ENCODE measurements at places on chromosomes 7 and 10.

GRCh38 chr10:71080381-71081228 lies 131.8 kb upstream of the UNC5B start:
- DNase-seq: no peak

DNA sequence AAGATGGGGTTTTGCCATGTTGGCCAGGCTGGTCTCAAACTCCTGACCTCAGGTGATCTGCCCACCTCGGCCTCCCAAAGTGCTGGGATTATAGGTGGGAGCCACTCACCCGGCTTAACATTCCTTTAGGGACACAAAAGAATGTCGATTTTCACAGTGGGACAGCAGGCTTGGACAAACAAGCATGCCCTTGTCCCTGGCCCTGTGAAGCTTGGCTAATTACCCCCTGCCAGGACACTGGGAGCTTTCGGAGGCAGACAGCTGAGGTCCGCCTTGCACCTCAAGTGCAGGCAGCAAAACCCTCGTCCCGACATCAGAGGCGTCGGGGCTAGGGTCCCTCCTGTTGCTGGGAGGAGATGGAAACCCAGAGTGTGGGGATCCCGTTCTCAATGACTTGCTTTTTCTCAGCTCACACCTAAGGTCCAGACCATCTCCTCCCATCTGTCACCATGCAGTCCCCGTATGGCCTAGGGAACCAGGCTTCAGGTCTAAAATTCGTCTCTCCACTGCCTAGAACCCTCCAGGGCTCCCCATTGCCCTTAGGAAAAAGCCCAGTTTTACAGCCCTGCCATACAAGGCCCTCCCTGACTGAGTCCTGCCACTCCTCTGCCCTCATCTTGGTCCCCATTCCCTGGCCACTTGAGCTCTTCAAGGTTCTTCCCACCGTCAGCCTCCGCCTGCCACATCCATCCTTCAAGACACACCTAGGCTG lies 6.3 kb upstream of the CLIP2 start:
- DNase-seq: no peak

DNA sequence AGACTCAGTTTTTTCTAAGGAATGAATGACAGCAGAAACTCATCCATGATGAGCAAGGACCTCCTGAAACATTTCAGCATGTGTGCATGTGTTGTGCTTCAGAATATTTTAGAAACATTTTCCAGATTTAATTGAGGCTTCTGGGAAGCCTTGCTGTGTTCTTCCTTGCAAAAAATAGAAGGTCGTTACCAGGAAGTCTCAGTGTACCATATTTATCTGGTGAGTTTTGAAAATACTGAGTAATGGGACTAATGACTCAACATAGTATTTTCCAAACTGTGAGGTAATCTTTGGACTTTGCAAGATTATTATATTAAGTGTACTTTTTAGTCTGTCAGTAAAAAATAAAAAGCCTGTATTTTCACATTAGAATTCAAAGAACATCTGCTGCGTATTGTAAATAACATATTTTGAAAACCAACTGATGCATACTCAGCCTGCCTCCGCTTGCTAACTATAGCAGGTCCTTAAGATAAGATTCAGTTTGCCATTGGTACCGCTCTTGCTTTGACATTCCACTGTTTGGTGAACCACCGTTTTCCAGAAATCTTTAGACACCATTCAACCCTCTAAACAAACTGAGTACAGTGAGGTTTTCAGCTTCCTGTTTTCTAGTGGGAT lies 739.6 kb upstream of the GALNT17 start:
- DNase-seq: no peak

GRCh38 chr10:13019280-13019679 lies 17.8 kb upstream of the CCDC3 start:
- DNase-seq: no peak

GRCh38 chr10:104688251-104689042 lies 47.4 kb downstream of the SORCS3 start:
- DNase-seq: no peak

GRCh38 chr7:94087664-94088352 lies 83.7 kb upstream of the BET1 start:
- peak; percentile 9 for DNase-seq

GRCh38 chr7:137546671-137547070 lies 203.1 kb upstream of the PTN start:
- DNase-seq: no peak

GRCh38 chr7:158366346-158366745 lies 221.3 kb downstream of the PTPRN2 start:
- no peak for DNase-seq

- DNase-seq: no peak
These were observed 38.6 kb upstream of the ACSL5 start for GRCh38 chr10:112335111-112335867.

DNA sequence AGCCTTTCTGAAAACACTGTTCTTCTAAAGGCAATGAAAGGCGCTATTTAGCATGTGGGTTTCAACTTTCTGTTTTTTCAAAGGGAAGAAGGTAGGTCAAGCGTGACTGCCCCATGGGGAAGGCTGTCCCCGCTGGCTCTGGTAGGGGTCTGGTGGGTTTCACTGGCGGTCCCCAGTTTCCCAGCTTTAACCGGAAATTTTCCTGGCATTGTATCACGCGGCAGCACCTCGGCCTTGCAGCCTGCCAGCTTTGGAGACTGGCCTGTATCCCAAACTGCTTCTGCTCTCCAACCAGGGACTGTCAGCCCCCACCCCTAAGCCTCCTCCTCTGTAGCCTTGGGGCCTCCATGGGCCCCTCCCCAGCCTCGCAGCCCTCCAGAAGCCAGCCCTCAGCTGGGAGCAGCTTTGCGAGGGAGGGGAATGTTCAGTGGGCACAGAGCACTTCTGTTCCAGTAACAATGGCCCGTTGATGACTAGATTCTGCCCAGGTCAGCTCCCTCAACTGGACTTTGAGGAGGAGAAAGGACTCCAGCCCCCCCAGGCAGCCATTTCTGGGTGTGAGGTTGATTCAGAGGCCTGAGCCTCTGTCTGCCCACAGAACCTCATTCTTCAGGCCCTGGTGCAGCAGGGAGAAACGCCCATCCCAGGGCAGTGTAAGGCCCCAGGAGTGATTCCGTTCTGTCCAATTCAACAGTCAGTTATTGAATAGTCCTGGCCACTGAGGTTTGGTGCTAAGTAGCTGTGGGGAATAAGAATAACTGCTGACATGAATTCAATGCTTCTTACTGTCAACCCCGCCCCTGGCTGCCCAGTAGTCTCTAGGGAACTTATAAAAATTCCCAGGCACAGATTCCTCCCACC lies 17.1 kb downstream of the CHST3 start:
- no peak for DNase-seq

GRCh38 chr7:65254061-65254460 lies 119.6 kb upstream of the ZNF92 start:
- no peak for DNase-seq

GRCh38 chr7:151161757-151162156 lies 5.7 kb downstream of the GBX1 start:
- DNase-seq: no peak

DNA sequence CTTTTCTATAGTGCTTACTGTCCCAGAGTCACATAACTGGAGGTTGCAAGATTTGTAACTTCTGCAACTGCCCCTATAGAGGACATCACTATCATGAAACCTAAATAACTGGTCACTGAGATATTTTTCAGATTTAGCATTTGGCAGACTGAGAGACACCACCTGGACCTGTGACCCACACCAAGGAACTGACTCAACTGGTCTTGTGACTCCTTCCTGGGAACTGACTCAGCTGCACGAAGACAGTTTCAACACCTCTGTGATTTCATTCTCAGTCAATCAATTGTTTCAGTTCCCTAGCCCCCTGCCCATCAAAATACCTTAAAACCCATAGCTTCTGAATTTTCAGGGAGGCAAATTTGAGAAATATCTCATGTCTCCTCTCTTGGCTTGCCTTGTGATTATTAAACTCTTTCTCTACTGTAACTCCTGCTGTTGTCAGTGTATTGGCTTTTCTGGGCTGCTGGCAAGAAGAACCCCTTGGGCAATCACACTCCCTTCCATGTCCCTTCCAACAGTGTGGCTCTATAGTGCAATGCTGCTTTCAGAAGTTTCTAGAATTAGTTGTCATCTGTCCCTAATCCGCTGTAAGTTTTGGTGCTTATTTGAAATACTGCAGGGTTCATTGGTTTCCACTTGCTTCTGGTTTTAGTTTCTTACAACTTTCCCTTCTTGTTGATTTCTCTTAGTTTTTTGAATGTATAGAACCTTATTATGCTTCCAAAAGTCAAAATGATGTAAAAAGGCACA lies 127.8 kb upstream of the ADCY1 start:
- no peak for DNase-seq

Measured in SHP77 treated with DMSO at 0.1 percent for 48 hours (cell line).